ENCODE measurements at places on chromosomes 2 and 18. TPM values are rescaled to one million over a fixed set of nuclear protein-coding genes. Genes with fewer than 3 reads are reported as not detected.
A peak's percentile ranks its signal among the peaks of the same experiment; 100 is the strongest.

GRCh38 chr18:76335859-76336640, 159.0 kb downstream of the ZNF516 start:
- DNase-seq, result no peak

DNA sequence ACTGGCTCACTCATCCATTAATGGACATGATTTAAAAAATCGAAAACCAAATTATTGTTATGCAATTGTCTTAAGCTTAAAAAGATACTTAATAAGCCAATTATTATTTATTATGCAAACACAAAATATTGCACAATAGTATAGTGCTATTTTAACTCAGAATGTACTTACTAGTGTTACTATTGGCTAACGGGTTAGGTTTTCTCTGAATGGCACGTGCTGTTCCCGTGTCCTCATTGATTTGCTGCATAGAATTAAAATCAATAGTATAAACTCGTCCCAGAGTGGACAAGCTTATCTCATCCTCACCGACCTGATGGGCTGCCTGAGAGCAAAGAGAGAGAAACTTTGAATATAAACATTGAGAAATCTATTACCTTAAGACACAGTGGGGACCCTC, 91.2 kb upstream of the DNER start:
- no peak for DNase-seq

- DNase-seq, result no peak
These were observed 75.6 kb downstream of the SATB2 start for GRCh38 chr2:199382091-199382490.

GRCh38 chr2:103165836-103166235, 404.0 kb downstream of the TMEM182 start:
- DNase-seq, result no peak

DNA sequence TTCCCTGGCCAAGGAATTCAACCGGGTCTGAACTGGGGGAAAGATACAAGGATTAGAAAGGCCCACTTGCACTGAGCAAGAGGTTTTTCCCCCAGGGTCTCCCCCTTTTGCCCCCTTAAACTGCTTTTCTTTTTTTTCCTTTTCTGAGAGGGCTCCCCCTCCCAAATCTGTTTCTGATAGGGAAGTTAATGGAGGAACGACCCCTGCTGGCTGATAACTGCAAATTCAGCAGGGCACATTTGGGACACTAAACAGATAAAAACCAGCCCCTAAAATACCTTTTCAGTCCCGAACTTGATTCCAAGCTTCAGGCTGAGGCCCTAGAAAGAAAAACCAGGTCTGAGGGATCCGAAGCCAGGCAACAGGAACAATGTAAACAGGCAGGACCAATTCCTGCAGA, 1012.4 kb upstream of the CRIM1 start:
- DNase-seq, result no peak

DNA sequence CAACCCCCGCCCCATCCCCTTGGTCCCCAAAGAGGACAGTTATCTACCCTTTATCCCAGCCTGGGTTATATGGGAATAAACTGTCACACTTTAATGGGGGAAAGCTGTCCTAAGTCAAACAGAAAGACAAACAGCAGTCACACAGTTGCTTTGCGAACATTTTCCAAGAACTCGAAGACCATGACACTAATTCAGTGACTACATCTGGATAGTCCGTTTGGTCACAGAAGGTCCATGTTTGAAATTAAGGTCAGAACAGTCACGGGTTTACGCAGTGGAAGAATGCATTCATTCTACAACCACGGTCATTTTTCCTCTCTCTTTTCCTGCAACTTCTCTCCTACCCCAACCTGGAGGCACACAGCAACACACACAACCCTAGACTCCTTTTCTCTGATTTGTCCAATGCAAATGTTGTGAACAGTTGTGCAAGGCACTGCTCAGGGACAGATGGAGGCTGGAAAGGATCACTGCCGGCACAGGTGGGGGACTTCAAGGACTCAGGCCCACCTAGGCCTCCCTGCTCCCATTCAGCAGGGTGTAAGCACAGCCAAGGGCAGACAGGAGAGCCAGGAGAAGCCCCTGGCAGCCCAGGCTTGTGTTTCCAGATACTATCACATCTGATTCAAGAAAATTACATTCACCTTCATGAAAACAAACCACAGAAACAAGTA, 39.9 kb downstream of the ZNF516 start:
- DNase-seq, result peak; percentile 57

DNA sequence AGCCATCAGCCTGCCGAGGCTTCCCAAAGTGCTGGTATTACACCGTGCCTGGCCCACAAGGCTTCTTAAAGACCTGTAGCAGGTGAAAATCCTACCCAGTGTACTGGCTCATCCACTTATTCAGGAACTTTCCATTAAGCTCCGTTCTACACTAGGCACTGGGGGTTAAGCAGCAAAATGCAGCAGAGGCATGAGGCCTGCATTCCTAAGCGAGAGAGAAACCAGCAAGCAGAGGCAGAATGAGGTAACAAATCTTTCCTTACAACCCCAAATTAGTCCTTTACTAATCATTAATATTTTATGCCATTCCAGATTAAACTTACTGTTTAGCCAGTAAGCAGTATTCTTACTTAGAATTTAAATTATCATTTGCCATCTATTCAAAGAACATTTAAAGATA, 32.8 kb downstream of the UXS1 start:
- DNase-seq, result no peak

- DNase-seq, result no peak
These were observed 78.4 kb upstream of the ZSWIM2 start for GRCh38 chr2:186927185-186927866.

VSNL1 gene
- polyA plus RNA-seq, result not detected

KCNG3 gene
- polyA plus RNA-seq, result not detected

RPE gene
- polyA plus RNA-seq, result 22.2 TPM

IRS1 gene
- 7.6 TPM for polyA plus RNA-seq

DQX1 gene
- 7.2 TPM for polyA plus RNA-seq

POU3F3 gene
- polyA plus RNA-seq, result 0.39 TPM

AP1S3 gene
- 7.2 TPM for polyA plus RNA-seq

DOCK10 gene
- polyA plus RNA-seq, result 3.0 TPM

FAM124B gene
- polyA plus RNA-seq, result 0.60 TPM

PARD3B gene
- 6.6 TPM for polyA plus RNA-seq

Data from sigmoid colon (tissue), 7 donors.